ENCODE measurements at places on chromosomes 3 and 15.

DNA sequence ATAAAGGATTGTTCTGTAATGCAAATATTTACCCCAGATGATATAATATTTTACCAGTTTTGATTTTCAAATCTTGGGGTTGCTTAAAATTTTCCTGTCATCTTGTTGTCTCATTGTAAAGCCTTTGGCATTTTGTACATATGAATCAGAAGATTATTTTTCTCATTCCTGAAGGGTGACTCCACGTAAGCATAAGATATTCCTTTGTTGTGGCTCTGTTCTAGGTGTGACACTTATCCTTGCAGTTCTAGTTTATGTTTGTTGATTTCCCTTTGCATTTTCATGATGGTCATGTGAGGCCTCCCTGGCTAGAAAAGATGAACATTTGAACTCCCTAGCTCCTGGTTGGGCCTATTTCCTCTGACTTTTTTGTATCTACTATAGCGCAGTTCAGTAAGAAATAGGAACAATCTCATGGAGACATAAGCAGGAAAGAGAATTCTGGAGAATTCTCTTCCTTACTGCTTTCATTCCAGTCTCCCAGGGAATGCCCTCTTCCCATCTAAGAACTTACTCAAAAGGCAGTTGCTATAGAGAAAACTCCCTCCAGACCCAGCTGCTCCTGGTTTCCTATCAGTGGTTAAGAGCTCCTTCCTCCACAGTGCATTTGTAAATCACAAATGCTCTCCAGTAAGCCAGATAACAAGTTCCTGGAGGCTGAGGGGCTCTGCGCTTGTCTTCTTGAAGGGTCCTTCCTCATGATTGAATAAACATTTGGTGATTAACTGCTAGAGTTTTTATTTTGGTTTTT lies 124.7 kb downstream of the WNT5A start:
- no peak for DNase-seq

- DNase-seq: no peak
Observed at GRCh38 chr3:175619369-175619768, 760.2 kb downstream of the NAALADL2 start.

DNA sequence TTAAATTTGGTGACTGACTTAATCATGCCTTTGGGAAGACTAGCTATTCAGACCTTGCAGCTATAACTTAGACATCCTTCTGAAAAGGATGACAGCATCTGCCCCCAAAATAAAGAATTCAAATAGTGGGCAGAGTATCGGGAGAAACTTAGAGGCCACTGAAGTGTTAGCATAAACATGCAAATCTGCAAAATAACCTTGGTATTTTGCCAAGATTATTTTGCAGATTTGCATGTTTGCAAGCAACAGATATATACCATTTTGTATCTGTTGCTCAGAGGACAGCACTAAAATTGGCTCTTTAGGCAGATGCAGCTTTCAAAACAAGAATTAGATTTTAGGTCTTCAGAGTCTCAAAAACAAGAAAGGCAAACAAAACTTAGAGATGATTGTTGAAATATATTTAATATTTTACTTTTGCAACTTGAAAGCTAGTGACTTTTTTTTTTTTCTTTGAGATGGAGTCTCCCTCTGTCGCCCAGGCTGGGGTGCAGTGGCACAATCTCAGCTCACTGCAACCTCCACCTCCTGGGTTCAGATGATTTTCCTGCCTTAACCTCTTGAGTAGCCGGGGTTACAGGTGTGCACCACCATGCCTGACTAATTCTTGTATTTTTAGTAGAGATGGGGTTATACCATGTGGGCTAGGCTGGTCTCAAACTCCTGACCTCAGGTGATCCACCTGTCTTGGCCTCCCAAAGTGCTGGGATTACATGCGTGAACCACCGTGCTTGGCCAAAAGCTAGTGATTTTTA lies 47.8 kb downstream of the KBTBD8 start:
- DNase-seq: no peak

DNA sequence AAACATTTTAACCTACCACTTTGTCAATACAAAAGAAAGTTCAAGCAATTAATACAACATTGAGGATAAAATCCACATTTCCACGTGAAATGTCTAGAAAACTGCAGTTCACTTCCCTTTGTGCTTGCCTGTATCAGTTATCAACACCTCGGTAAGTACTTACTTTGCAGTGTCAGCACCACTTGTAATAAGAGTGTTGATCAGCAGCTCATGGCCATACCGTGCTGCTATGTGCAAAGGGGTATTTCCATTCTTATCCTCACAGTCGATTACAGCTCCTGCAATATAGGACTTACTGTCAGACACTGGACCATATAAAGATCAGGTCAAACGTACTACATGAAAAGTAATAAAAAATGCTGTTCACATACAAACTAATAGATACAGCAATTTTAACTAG lies 84.4 kb downstream of the ANKRD28 start:
- no peak for DNase-seq

DNA sequence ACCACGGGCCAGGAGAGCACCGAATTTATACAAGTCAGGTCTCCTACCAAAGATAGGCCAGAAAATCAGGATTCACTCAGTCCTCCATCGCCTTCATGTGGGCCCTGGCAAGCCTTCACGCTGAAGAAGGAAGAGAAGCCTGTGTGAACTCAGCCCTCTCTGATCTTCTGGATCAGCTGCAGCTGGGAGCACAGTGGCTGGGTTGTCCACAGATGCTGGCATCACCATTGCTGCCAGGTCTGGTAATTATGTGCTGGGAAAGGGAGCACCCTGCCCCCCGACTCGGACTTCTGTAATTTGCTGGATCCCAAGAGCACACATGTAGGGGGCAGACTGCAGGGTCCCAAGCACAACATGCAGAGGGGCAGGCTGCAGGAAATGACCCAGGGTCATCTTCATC lies 12.4 kb upstream of the PDE8A start:
- DNase-seq: no peak

All from HTR-8/SVneo (cell line).